H1 (cell line): ENCODE measurements at places on chromosomes 2 and 18. TPM values are rescaled to one million over a fixed set of nuclear protein-coding genes. Genes with fewer than 3 reads are reported as not detected.

The LYG2 gene
- not detected in 2 replicates for total RNA-seq

- DNase-seq, result no peak
Observed at GRCh38 chr2:164275659-164276058, 345.6 kb downstream of the GRB14 start.

DNA sequence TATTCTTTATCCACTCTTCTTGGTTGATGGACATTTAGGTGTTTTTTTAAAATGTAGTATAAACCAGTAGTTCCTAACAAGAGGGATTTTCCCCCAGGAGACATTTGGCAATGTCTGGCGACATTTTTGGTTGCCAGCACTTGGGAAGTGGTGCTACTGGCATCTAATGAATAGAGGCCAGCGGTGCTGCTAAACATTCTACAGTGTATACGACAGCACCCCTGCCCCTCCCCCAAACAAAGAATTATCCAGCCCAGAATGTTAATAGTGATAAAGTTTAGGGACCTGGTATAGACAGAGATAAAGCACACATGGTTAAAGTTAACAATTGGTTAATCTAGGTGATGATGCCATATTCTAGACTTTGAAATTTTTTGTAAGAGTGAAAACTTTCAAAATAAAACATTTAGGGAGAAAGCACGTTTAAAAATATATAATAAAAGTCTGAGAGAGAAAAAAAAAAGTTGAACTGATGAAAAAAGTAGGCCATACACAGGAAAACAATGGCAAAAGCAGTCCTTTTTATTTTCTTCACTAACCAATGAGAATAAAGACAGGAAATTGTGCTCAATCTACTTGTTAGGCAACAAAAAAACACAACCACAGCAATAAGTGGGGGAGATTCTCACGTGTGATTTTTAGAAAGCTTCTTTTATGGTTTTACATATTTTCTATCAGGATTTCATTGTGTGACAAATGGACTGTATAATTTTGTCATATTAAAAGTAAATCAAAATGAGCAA, 14.8 kb downstream of the FBXO48 start:
- no peak for DNase-seq

GRCh38 chr2:27856386-27856785, 33.8 kb downstream of the RBKS start:
- DNase-seq, result no peak

- peak; percentile 83 for DNase-seq
Observed at GRCh38 chr2:119517433-119517832, 6.8 kb downstream of the SCTR start.

GRCh38 chr2:234363647-234364294, 133.1 kb downstream of the ARL4C start:
- no peak for DNase-seq

The ANKRD62 gene
- total RNA-seq, result not detected in 2 replicates

The CHRND gene
- total RNA-seq, result not detected in 2 replicates

DNA sequence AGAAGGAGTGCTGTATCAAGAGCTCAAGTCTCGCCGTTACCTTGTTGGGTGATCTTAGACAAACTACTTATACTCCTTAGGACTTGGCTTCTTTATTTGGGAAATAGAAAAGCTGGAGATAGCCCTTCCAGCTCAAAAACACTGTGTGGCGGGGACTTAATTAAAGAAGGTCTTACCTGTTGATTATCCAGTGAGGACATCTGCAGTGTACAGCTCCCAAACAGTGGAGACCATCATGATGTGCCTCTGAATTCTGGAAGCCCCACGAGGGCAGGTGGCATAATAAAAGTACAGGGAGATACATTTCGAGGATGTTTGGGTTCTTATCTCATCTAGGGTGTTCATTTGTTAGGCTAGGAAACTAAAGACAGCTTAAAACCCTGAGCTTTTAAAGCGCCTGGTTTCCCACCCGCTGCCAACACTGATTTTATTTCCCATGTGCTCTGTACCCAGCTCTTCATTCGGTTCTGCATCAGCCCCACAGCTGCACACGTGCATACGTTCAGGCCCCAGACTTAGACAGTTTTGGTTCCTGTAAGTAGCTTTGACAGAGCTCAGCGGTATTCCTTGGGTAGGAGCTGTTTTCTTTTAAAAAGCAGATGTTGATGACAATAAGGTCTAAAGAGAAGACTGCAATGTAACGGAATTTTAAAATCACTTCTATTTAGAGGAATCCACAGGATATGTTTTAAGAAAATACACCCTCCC, 80.5 kb upstream of the SIX2 start:
- no peak for DNase-seq

The RGPD5 gene
- total RNA-seq, result 22.6 and 26.1 TPM in 2 replicates

DNA sequence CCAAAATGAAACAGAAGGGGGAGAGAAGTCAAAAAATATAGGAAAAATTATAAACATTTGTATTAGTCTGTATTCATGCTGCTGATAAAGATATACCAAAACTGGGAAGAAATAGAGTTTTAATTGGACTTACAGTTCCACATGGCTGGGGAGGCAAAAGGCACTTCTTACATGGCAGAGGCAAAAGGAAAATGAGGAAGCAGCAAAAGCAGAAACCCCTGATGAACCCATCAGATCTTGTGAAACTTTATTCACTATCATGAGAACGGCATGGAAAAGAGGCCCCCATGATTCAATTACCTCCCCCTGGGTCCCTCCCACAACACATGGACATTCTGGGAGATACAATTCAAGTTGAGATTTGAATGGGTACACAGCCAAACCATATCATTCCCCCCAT, 79.1 kb downstream of the ZRANB3 start:
- no peak for DNase-seq

DNA sequence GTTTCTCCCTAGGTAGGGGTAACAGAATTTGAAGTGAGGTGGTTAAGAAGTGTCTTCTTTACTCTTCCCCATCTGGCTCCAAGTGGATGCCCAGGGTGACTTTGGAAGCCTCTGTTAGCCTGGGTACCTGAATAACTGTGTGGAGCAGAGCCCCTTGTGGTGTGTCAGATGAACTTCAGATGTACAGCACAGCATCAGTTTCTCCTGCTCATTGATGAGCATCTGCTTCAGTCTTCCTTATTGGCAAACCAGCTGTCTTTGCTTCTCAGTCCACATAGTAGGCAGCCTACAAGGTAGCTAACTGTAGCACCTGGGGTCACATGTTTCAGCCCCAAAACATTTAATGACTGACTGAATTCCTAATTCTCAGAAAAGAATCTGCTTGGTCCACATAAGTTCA, 56.2 kb upstream of the ATP8B1 start:
- no peak for DNase-seq

DNA sequence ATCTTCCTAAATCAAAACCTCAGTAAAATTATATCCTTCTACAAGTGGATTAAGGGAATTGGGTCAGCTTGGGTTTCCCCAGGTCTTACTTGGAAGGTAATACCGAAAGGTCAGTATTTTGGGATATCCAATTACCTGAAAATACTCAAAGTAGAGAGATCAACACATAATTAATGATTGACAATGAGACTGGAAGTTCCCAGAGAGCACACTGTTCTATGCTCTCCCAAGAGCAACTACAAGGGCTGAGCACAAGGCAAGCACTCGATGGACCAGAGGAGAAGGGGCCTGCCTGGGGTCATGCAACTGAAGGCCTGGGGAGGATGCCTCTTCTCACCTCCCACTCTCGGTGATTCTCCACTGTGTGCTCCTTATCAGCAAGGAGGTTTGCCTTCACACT, 159.2 kb upstream of the ACAA2 start:
- no peak for DNase-seq

DNA sequence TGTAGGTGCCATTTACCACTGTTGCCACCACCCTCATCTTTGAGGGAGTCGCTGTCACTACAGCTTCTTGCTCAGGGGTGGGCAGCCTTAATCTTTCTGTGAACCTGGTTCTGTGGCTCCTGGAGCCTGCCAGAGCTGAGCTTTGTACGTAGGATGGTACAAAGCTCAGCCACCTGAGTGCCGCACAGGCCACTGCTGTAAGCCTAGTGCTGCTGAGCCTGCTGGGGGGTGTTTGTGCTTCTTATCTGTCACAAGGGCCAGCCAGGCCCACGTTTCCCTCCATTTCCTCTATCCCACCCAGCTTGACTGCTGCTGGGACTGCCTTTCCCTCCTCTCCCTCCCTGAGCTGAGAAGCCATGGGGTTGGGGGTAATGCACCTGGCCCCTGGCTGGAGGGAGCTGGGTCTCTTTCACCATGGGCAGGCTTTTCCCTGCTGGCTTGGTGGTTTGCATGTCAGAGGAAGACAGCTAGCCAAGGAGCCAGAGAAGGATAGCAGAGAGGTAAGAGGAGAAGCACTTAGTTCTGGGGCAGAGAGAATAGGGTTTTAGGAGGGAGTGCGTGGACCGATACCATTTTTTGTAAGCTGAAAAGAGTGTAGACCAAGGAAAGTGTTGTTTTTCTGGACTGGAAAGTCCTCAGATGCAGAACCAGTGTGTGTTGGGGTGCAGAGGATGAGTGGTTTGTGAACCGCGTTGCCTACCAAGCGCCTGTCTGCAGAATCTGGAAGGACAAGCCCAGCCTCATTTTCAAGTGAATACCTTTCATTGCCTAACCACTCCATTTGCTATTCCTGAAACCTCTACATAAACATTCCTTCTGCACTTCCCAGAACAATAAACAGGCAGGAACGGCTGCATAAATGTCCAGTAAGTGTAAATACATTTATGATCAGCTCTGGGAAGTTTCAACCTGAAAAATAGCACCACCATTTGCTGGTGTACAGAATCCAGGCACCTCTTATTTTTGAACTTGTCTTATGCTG, 45.1 kb upstream of the FHL2 start:
- DNase-seq, result no peak

The MRO gene
- 0.67 and 1.0 TPM in 2 replicates for total RNA-seq

- no peak for DNase-seq
Observed at GRCh38 chr2:73386342-73386868, 769 bp downstream of the ALMS1 start.

DNA sequence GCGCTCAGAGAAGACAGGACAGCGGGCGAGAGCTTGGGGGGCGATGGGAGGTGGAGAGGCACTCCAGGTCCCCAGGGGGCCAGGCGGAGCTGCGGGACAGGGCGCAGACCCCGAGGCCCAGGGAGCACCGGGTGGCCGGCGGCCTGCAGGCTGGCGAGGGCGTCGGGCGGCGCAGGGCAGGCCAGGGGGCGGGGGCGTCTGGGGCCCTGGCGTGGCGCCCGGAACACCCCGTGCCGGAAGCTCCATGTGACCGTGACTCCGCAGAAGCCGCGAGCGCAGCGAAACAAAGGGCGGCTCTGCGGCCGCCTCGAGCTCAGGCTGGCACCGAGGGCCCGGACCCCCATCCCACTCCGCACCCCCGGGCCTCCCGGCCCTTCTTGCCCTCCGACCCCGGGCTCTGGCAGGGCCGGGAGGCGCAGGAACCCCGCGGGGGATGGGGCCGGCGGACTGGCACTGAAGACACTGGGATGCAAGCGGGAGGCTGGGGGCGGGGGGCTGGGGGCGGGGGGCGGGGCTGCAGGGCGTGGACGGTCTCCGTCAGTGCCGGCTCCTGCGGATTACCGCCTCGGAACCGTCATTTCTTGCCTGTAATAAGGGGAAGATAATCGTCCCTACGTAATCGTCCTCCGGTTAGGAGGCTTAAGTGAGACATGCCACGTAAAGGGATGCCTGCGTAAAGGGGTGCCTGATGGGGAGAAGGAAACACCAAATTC, 19.1 kb downstream of the SH2D6 start:
- DNase-seq, result no peak
